NCI-H187 treated with DMSO at 0.1 percent for 48 hours (cell line): ENCODE measurements at places on chromosomes 3 and 15.

DNA sequence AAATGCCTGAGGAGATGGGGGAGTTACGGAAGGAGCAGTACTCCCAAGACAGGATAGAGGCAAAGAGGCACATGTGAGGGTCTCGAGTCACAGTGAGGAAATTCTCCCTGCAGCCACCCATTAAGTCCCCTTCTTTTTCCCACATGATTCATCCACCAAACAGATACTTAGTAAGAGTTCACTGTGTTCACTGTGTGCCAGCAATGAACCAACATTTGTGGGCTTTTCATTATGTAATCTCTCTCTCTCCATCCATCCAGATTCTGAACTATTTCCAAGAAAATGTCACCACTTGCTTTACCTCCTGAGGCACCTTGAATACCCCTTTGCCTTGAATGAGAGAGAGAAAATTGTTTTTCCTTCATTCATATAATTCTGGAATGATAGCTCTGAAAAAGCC is 24.6 kb upstream of the LRRFIP2 start:
- DNase-seq: no peak

DNA sequence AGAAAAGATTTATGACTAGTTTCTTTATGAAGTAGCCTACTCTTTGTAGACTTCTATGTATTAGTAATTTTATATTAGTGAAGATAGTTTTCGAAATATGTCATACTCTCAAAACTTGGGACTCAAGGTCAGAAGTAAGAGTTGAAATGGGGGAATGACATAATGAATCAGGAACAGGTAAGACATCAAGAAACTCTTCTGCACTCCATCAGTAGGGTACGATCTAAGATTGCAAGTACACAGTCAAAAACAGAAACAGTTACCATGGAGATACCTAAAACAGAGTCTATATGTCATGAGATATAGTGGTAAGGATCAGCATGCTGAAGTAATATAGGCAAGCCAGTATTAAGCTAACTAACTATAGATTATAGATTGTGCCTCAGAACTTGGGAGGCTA is 187.0 kb upstream of the MLF1 start:
- DNase-seq: no peak

- no peak for DNase-seq
Observed at GRCh38 chr3:122498152-122498551, 16.6 kb downstream of the KPNA1 start.

- DNase-seq: no peak
Observed at GRCh38 chr3:79405183-79405582, 362.6 kb downstream of the ROBO1 start.

- no peak for DNase-seq
Observed at GRCh38 chr15:96316953-96317629, 13.4 kb upstream of the NR2F2 start.
